ENCODE measurements at places on chromosomes 1 and 21.

DNA sequence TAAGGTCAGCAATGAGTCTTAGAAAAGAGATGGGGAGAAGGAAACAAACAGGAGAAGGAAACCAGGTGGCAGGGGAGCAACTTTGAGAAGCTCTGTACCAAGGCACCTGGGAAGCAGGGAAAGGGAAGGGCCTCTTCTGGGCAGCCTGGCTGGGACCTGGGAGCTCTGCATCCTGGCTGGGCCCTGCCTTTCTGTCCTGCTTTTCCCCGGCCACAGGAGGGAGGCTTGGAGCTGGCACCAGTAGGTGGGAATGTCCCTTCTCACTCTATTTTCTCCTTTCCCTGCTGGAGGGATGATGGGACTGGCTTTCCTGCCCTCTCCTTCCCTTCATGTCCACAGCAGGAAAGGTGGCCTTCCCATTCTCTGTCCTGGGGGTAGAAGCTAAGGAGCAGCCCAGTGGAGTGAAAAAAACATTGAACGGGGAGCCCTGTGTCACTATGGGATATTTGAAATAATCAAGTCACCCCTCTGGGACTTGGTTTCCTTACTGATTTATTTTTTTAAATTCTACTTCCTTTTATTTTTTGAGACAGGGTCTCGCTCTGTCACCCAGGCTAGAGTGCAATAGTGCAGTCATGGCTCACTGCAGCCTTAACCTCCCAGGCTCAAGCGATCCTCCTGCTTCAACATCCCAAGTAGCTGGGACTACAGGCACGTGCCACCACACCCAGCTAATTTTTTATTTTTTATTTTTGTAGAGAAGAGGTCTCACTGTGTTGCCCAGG is 5.1 kb upstream of the NES start:
- DNase-seq = no peak

DNA sequence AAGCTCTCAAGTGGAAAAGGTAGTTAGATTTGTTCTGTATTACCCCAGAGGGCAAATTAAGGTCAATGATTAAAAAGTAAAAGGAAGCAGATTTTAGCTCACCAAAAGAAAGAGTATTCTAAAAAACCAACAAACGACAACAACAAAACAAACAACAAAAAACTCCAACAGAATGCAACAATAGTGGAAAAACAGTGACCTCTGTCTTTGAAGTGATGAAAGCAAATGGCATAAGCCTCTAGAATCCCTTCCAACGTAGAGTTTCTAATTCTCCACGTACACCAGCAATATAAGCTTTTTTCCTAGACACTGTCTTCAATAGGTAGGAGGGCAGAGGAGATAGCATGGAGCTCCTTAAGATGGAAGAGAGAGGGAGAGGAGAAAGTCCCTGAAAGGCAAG is 359.1 kb downstream of the TTLL7 start:
- no peak for DNase-seq

DNA sequence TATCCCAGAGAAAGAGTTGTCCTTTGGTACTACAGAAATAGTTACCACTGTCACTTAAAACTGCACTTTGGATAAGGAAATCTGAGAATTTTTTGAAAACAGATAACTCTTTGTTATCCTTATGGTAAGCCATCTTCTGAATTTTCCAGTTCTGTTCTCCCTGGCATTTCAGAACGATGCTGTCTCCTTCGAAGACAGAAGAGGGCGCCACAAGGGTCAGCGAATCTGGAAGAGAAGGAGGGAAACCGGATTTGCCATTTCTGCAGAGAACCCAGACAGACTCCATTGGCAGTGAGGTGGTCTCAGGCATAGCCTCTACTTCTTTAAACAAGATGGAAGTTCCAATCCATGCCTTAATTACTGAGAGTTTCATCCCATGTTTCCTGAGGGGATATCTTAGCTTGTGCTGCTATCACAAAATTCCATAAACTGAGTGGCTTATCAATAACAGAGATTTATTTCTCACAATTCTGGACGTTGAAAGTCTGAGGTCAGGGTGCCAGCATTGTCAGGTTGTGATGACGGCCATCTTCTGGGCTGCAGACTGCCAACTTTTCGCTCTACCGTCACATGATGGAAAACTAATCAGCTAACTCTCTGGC is 6.4 kb downstream of the FCRL2 start:
- no peak for DNase-seq

DNA sequence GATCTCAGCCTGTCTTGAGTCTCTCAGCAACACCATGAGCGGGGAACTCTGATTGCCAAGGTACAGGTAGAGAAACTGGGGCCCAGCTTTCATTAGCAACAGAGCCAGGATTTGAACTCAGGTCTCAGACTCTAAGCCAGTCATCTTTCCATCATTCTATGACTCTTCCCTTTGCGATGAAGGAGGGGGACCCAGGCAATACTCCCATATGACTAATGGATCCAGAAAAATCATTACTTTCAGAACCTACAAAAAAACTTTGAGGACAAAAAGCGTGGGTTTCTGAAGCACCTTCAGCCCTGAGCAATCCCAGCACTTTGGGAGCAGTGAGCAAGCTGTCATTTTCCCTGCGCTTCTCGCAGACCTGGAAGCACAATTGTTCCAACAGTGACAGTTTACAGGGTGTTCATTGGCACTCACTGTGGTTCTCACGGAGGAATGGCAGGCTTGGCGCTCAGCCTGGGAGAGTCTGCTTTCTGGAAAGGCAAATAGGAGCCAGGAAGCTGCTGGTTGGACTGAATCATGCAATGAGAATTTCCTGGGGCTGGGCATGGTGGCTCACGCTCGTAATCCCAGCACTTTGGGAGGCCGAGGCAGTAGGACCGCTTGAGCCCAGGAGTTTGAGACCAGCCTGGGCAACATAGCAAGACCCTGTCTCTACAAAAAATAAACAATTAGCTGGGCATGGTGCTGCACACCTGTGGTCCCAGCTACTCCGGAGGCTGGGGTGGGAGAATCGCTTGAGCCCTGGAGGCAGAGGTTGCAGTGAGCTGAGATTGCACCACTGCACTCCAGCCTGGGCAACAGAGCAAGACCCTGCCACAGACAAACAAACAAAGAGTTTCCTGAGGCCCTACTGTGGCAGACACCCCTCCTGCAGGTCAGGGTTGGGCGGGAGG is 40.1 kb downstream of the SLC2A7 start:
- no peak for DNase-seq

GRCh38 chr1:155608888-155609225 is 1.2 kb upstream of the MSTO1 start:
- DNase-seq = no peak

DNA sequence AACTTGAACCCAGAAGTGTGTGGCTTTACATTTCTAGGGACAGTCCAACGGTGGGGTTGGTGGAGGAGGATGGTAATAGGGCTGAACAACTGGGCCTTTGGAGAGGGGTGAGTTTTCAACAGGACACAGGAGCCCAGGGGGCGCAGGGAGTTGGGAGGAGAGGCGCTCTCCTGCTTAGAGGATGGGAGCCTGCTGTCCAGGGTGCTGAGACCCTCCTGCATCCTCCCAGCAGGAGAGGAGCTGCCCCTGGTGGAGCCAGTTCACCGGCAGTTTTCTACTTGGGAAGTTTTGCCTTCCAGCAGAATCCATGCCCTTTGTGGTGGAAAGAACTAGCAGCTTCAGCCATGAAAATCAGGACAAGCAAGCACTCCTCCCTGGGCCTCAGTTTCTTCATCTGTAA is 8.6 kb downstream of the KCNC4 start:
- no peak for DNase-seq

- no peak for DNase-seq
Observed at GRCh38 chr1:87314091-87314490, 14.6 kb upstream of the LMO4 start.

GRCh38 chr21:42234464-42235241 is 15.7 kb downstream of the ABCG1 start:
- peak; percentile 63 for DNase-seq

GRCh38 chr1:13788795-13789194 is 88.8 kb downstream of the PRDM2 start:
- DNase-seq = no peak
